Stimulated activated CD4-positive, alpha-beta T cell treated with anti-CD3 and anti-CD28 coated beads, Interleukin-15, amount 100 ng/mL, for 1 hour (primary cell): ENCODE measurements at places on chromosomes 13 and 19.

DNA sequence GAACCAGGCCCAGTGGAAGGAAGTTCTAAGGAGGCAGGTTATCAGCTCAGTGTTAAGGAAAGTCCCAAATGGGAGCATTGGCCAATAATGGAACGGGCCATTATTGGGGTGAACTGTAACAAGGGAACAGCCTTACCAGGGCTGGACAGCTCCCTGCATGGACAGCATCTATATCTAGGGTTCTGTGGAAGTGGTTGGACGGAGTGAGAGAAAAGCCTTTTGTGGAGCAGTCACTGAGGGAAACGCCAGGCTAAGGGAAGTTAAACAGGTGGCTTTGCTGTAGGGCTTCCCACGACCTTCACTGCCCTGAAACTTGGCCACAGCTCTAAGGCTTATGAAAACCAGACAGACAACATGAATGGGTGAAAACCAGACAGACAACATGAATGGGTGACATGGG is 17.0 kb downstream of the POU2F2 start:
- DNase-seq, result no peak

GRCh38 chr19:55165952-55166529 is 372 bp downstream of the DNAAF3 start:
- DNase-seq, result no peak

DNA sequence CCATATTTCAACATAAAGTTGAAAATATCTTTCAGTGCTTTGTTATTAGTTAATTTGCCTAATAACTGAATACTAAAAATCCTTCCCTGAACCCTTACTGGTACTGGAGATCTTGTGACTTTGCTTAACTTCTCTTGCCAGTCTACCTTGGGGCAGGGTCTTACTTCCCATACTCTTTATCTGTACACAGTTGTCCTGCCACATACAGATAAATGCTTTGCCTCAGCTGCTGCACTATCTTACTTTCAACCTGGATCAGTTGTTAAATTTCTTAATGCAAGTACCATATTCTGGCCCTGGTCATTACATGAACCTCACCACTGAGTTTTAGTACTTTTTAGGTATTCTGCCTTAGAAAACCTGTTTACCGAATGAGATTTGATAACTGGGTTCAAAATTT is 107.6 kb downstream of the PIBF1 start:
- DNase-seq, result no peak

GRCh38 chr13:31629085-31629780 is 110.1 kb upstream of the RXFP2 start:
- no peak for DNase-seq

GRCh38 chr13:47548294-47548840 is 452.7 kb downstream of the SUCLA2 start:
- no peak for DNase-seq

DNA sequence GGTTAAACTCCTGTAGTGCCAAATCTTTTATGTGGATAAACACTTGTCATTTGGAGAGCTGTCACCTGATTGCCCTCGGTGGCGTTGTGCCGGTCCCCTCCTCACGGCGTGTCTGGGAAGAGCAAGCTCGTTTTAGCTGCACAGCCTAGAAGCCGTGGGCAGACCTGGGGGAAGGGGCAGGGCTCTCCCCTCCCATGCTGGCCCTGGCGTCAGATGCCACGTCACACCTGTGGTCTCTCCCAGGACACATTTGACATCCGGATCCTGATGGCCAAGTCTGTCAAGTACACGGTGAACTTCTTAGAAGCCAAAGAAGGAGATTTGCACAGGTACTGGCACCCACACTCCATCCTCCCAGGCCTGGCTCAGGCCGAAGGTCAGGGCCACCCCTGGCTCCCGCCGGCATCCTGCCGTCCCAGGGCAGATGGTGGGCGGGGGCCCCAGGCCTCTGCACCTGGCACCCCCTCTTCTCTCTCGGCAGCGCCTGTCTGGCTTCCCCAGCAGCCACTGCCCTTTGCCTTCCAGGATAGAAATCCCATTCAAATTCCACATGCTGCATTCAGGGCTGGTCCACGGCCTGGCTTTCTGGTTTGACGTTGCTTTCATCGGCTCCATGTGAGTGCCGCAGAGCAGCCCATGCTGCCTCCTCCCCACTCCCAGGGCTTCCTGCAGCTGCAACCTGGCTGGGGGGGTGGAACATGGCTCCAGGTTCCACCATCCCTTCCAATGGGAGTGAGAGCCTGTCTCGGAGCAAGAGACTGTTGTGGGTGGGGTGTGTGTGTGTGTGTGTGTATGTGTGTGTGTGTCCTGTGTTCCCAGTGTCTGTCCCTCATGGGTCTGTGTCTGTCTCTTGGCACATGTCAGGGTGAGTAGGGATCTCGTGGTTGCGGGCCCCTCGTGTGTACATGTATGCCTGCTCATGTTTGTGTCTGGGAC is 8.8 kb downstream of the YIPF2 start:
- no peak for DNase-seq

- no peak for DNase-seq
Observed at GRCh38 chr19:1216756-1217155, 11.2 kb downstream of the STK11 start.

- DNase-seq, result no peak
Observed at GRCh38 chr13:26895081-26895807, 134.7 kb upstream of the GPR12 start.

- DNase-seq, result no peak
Observed at GRCh38 chr19:42634409-42635232, 39.9 kb upstream of the CEACAM8 start.

GRCh38 chr19:2391118-2391725 is 31.2 kb downstream of the TMPRSS9 start:
- DNase-seq, result no peak

- DNase-seq, result no peak
Observed at GRCh38 chr13:108961542-108962125, 332.2 kb downstream of the MYO16 start.

DNA sequence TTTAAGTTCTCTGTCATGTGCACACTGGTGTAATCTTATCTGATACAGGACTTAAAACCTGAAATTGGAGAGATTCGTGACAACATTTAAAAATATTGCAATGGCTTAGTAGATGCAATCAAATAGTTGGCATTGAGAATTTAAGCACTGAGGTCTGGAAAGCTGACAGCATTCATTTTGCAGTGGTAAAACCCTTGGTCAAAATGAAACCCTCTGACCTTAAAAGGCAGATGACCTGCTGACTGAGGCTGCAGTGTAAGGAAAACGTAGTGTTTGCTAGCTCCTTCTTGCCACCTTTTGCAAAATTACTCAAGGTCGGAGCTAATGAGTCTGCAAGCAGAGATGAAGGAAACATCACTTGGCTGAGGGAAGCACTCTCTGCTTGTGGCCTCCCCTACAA is 150.6 kb downstream of the KCTD12 start:
- DNase-seq, result no peak

DNA sequence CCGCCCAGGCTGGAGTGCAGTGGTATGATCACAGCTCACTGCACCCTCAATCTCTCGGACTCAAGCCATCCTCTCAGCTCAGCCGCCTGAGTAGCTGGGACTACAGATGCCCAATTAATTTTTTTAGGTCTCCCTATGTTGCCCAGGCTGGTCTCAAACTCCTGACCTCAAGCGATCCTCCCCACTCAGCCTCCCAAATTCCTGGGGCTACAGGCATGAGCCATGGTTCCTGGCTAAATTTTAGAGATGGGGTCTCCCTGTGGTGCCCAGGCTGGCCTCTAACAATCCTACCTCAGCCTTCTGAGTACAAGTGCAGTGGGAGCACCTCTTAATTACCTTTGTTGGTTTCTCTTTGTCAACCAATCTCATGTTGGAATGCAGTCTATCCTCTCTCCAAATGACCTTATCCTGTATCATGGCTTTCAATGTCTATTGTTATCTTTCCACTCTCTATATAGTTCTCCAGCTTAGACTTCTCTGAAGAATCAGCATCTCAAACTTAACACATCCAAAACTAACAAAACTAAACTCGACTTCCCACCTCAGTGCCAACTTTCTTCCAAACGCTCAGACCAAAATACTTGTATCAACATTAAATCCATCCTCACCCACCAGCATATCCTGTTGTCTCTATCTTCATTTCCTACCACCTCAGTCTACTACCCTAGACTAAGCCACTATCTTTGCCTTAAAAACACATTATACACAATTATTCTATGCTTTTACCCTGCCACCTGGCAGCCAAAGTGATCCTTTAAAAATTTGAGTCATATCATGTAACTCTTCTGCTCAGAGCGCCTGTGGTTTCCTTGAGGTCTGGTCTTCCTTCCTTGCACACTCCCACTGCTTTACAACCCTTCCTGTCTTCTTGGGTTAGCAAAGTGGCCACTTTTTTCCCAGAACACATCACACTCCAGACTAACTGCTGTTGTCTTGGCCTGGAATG is 6.7 kb downstream of the TPT1 start:
- DNase-seq, result no peak

- no peak for DNase-seq
Observed at GRCh38 chr19:16895467-16896145, 6.8 kb downstream of the F2RL3 start.

GRCh38 chr19:45126654-45127053 is 33.7 kb downstream of the PPP1R37 start:
- no peak for DNase-seq

DNA sequence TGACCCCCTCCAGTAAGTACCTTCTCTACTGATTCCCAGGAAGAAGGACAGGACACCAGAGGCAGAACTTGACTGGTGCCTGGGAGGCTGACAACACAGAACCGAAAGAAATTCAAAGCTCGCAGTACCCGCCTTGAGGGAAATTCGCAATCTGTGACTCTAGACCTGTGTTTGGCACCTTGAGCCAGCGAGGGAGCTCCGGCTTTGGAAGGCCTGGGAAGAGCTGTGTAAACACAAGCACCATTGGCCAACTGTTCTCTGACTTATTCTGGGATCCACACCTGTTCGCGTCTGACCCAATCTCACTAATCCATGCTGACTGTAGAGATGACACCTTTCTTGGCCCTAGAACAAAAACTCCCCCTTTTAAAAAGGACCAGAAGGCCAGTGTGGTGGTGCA is 50.7 kb downstream of the CEBPG start:
- no peak for DNase-seq

- DNase-seq, result no peak
Observed at GRCh38 chr19:3528539-3529211, 10.3 kb upstream of the TEKTIP1 start.

DNA sequence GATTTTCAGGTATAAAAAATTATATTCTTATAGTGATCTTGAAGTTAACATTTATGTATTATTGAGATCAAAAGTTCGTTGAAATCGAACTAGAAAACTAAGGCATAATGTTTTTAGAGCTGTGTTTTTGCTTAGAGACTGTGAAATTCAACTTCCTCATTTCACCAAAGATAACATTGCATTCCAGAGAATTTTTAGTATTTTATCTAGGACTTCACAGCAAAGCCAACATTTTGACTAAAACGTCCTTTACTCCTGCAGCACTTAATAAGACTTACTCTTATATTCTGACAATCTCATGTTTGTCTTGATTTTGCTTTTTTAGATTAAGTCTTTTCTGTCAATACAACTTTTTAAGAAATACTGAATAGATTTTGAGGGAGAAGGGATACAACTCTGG is 4.7 kb downstream of the KCTD4 start:
- no peak for DNase-seq

DNA sequence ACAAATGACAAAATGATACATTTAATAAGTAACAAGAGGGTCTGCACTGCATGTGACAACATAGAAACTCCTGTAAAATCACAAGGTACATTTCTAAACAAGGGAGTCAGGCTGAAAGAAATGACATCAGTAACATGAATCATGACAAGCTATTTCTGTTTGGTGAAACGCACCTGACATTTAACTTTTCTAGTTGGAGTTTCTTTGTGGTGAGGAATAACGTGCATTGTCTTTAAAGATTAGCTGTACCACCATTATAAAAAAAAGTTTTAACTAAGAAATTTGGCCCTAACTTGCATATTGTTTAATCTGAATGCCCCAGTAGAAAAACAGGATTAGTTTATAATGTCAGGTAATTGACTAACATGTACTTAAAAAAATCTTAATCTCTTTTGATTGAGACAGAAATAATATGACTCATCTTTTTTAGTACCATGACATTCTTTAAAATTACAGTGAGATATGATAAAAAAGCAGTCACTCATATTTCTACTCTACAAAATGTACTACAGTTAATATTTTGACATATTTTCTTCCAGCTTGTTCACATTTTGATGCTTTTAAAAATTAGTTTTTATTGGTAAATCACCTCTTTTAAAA is 418.2 kb downstream of the KLF12 start:
- DNase-seq, result no peak

- DNase-seq, result no peak
Observed at GRCh38 chr13:30019648-30020626, 169.5 kb upstream of the UBL3 start.

DNA sequence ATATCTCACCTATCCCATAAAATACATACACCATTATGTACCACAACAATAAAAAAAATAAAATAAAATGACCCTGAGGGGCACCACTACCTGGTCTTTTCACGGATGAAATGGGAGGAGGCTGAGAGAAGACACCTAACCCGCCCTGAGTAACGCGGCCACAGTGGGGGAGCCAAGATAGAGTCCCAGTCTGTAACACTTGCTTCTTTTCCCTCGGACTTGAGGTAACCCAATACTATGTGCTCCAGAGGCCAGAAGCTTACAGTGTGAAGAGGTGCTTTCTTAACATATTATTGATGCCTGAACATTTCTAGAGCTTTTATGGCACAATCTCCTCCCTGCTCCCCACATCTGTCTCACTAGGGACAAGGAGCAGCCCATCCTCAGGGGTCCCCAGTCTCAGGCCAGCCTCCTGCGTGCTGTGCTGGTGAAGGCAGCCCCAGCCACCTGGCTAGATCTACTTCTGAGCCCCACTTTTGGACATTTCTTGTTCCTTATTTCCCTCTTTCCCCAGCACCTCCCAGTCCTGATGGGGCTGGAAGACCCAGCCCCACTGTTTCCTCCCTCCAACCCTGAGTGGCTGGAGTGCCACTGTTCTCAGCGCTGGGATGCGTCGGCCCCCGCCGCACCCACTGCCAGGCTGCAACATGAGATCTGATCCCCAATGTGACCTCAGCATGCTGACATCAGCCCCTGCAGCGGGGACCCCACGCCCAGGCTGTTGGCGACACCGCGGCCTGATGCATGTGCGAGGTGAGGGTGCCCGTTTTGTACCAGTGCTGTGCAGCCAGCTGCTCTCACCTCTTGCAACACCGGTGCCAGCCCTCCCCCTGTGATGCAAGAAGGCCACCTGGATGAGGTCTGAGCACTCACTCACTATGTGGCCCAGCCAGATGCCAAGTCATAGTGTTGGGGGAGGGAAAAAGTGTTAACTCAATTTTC is 143.3 kb downstream of the DCLK1 start:
- no peak for DNase-seq

DNA sequence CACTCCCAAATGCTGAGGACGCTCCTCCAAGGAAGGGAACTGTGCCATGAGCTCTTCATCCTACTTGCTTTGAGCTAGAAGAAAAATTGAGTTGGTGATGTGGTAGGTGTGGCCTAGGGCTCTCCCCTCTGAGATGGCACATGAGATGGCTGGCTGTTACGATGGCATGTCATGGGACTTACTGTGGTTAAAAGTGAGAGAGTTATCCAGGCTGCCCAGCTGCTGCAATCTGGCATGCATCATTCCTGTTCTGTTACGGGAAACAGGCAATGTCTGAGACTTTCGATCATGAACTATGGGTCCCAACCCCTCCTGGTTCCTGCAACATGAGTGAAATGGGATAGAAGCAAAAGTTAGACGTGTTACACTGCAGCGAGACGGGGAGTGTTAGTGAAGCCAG is 93.3 kb upstream of the SLC15A1 start:
- no peak for DNase-seq
